ENCODE measurements at places on chromosomes 5 and 9. TPM values are rescaled to one million over a fixed set of nuclear protein-coding genes. Genes with fewer than 3 reads are reported as not detected.
A peak's percentile ranks its signal among the peaks of the same experiment; 100 is the strongest.

GRCh38 chr9:114777821-114778609, 27.8 kb downstream of the TNFSF15 start:
- DNase-seq: peak; percentile 51

GRCh38 chr9:38091310-38092199, 22.5 kb upstream of the SHB start:
- no peak for DNase-seq

DNA sequence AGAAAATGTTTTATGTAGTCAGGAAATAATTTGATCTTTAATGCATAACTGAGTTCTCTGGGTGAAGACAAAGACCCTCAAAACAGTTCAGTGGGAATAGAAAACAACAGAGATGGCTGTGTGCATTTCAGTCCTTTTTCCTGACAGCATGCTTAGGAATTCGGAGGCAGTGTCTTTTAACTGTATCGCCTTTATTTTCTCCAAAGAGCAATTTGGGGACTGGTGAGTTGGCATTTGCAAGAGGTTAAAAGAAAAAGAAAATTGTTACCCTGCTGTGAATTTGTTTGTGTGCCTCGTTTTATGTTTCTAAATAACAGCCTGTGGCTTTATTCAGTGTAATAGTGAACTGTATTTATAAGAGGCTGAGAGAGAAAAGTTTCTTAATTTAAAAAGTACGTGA, 227.8 kb upstream of the DMAC1 start:
- no peak for DNase-seq

GRCh38 chr5:115977096-115977495, 14.8 kb downstream of the LVRN start:
- DNase-seq: no peak

DNA sequence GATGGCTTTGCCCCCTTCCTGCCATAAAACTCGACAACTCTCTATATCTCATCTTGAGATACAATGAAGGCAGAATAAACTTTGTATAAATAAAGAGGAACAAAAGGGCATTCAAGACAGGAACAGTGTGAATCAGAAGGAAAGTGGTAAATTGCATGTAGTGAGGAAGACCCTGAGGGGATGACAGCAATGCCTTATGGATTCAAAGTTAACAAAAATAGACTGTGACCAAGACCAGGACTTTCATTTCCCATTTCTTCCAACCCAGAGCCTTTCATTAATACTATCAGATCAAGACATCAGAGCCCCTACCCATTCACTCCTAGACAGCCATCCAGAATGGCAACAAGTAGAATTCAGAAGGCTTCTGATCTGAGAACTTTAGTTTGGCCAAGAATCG, 46.4 kb upstream of the ZNF462 start:
- DNase-seq: no peak

PTCH1 gene
- 6.9 TPM for total RNA-seq

BARHL1 gene
- total RNA-seq: not detected

SPATA31C1 gene
- not detected for total RNA-seq

C9 gene
- total RNA-seq: 0.34 TPM

TUT7 gene
- 27.2 TPM for total RNA-seq

CORO2A gene
- total RNA-seq: 1.7 TPM

NSMF gene
- 32.7 TPM for total RNA-seq

ECSCR gene
- total RNA-seq: 404 TPM

GABRB2 gene
- total RNA-seq: not detected
